ENCODE measurements at places on chromosomes 5 and 9.
A peak's percentile ranks its signal among the peaks of the same experiment; 100 is the strongest.

GRCh38 chr9:123321616-123322272 is 34.3 kb upstream of the CRB2 start:
- DNase-seq = no peak

GRCh38 chr5:72651779-72652178 is 144.6 kb upstream of the ZNF366 start:
- DNase-seq = no peak

GRCh38 chr9:99345942-99346341 is 123.9 kb downstream of the SEC61B start:
- DNase-seq = peak; percentile 14

GRCh38 chr5:66617991-66618768 is 22.0 kb downstream of the MAST4 start:
- DNase-seq = no peak

DNA sequence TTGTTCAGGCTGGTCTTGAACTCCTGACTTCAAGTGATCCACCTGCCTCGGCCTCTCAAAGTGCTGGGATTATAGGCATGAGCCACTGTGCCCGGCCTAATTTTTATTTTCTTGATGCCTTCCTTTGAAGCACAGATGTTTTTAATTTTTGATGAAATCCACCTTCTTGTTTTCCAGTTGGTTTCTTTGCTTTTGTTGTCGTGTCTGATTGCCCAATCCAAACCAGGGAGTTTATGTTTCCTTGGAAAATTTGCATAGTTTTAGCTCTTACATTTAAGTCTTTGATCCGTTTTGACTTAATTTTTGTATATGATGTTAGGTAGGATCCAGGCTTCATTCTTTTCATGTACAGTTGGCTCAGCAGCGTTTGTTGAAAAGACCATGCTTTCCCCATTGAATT is 15.2 kb downstream of the EHMT1 start:
- no peak for DNase-seq
